HFF-Myc (cell line): ENCODE measurements at places on chromosomes 1 and 21.
A peak's percentile ranks its signal among the peaks of the same experiment; 100 is the strongest.

GRCh38 chr1:211832661-211833060 is 2.1 kb upstream of the LPGAT1 start:
- no peak for DNase-seq

DNA sequence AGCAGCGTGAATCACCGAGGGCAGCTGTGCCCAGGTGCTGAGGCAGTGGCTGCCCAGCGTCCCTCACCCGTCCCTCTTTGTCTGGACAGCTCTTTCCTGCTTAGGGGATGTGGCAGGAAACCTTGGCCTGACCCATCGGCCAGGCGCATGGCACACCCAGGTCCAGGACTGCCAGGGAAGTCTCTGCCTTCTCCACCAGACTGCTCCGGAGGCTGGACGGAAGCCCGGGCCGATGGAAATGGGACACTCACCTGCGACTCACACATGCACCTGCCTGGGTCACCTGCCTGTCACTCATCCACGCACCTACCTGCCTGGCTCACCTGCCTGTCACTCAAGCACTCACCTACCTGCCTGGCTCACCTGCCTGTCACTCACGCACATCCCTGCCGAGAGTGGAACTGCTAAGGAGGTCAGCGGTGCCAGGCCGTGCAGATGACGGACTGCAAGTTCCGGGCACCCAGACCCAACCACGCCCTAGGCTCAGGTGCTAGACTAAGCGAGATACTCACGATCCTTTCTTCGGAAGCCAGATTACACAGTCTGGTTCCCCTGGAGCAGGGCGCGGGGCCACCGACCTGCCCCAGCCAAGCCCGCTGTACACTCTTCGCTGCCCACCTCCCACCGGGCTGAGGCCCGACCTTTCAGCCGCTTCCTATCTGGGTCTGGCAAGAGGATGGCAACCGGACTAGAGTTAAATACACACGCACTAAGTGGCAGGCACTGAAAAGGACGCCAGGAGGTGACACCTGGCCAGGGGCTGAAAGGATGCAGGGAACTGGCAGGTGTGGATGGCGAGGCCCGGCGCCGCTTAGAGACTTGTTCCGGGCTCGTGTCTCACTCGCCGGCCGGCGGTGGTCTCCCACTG is 1.1 kb downstream of the UBE2J2 start:
- DNase-seq = no peak

GRCh38 chr1:8939362-8939995 is 6.2 kb upstream of the CA6 start:
- no peak for DNase-seq

GRCh38 chr1:96596226-96596922 is 125.2 kb upstream of the PTBP2 start:
- DNase-seq = peak; percentile 7

GRCh38 chr1:87812871-87813577 is 484.3 kb downstream of the LMO4 start:
- DNase-seq = no peak

DNA sequence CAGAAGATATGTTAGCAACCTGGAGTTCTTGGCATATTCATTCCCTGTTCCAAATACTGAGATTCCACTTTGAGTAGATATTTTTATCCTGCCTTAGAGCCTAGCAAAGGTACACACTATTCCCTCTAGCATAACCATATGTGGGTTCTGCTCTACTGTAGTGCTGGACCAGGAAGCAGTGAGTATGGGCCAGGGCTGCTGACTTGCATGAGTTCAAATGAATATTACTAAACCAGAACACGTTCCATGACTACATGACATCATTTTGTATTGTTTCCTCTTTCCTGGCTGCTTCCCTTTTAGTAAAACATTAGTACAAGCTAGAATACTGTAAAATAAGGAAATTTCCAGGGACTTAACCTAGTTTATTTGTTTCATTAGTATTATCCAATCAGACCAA is 41.1 kb downstream of the TNFSF18 start:
- DNase-seq = no peak

DNA sequence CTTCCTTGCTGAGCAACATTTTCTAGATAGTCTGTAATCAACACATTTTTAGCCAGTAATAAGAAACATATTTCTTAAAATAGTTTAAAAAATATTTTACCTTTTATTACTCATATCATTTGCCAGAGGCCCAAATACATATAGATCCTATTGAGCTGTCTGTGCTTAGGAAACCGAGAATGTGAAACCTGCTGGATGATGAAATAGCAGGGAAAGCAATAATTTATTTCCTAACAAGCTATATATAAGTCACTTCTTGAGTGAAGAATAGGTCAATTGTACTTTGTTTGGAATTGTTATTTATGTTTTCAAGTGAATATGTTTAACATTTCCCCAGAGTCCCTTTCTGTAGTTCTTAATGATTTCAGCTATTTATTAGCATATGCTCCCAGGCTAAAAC is 339.9 kb upstream of the TMPRSS15 start:
- DNase-seq = no peak

DNA sequence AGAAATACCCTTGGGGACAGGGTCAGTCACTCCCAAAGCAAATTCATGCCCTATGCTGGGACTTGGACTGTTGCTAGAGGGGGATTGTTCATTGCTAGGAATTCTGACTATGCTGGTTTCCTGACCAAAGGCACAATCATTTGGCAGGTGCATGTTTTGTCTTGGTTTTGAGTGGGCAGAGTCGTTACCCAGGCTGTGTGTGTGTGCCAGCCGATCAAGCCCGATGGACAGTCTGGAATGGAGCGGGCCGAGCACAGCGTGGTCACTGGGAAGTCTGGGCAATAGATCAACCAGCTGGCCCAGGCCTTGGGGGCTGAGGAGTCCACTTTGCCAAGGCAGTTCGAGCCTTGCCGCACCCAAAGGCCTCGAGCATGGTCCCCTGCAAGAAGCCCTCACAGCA is 60.9 kb downstream of the HTR6 start:
- no peak for DNase-seq

DNA sequence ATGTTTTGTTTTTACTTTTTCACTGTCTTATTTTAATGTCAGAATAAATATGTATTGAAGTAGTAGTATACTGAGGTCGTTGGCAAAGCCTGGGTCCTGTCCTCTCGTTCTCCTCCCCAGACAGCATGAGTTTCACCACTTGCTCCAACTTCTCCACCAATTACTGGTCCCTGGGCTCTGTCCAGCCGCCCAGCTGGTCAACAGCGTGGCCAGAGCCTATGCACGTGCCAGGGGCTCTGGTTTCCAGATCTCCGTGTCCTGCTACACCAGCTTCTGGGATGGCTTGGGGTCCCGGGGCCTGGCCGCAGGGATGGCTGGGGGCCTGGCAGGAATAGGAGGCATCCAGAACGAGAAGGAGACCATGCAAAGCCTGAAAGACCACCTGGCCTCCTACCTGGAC is 19.3 kb downstream of the PTPN14 start:
- no peak for DNase-seq

- DNase-seq = no peak
Measured at GRCh38 chr21:33755354-33755753, 113.1 kb downstream of the ITSN1 start.

DNA sequence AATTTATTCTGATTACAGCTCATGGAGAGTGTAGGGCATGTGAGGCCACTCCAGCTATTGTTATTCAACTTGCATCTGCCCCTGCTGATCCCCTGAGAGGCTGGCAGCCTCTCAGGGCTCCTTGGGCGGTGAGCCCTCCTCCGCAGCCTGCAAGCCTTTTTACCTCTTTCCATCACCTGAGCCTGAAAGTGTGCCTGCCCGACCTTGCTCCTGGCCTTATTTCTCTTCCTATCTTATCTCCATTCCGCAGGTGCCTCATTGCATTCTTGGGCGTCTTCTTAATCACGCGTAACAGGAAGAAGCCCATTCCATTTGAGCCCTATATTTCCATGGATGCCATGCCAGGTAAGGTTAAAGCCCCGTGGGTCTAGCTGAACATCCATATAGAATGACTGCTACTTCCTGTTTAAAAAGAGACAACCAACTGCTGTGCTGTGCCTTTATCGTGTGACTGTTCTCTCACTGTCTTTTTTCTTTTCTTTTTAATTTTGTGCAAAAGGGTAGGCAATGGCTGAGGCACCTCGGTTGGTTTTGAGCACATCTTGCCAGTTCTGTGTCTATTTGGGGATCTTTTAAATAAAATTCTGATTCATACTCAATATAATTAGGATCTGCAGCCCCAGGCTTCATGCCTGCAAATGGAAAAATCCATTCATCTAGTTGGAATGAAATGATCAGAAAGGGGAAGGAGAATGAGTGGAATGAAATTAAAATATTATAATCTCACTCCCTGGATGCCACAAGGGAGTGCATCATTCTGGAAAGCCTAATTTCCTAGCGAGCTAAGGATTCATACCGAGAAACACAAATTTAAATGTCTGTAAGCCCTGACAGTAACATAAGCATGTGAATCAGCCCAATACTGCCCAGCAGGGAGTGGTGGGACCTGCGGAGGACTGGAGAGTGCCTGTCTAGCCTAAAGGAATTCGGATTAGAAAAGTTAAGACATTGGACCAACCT is 38.6 kb upstream of the RCAN3 start:
- no peak for DNase-seq

DNA sequence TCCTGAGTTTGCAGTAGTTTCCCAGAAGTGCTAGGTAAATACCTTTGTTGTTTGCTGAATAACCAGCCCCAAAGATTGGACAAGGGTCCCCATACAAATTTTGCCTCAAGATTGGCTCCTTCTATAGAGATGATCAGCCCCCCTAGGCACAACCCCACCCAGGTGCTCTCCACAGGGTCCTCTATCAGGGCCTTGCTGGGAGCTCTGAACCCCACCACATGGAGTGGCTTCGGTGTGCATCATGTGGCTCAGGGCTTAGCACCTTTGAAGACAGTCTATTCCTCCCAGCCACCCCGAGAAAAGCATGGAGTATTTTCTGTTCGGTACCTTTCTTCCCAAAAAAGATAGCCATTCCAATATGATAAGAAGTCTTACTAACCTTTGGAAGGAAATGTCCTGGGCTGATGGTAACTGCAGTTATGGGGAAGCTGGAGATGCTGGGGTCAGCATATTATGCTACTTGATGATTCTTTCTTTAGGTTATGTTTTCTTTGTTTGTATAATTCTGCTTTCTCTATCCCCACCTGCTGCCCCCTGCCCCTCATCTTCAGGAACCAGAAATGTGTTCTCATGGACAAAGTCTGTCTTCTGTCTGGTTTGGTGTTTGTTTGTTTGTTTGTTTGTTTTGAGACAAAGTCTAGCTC is 5.0 kb upstream of the TSPAN1 start:
- DNase-seq = no peak

- no peak for DNase-seq
Measured at GRCh38 chr1:30968220-30968971, 59.8 kb upstream of the SDC3 start.

GRCh38 chr1:209839875-209840546 is 12.2 kb downstream of the UTP25 start:
- peak; percentile 93 for DNase-seq

DNA sequence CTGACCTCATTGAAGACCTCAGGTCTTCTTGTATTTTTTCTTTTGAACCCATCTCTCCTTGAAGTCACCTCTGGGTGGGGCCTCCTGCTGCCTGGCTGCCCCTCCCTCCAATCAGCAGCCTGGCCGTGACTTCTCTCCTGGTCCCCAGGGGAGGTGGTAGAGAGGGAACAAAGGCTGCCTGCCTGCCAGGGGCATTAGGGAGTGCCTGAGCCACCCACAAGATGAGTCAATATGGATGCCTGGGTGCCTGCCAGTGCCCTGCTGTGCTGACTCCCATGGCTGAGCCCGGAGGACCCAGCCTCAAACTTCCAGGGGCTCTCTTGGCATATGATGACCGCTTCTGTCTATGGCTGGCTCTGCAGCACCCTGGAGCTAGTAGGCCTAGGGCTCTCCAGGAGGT is 5.3 kb upstream of the CDCP2 start:
- no peak for DNase-seq

- DNase-seq = no peak
Measured at GRCh38 chr1:58768971-58769808, 14.7 kb downstream of the JUN start.

GRCh38 chr1:9782897-9783296 is 40.9 kb downstream of the CLSTN1 start:
- no peak for DNase-seq

DNA sequence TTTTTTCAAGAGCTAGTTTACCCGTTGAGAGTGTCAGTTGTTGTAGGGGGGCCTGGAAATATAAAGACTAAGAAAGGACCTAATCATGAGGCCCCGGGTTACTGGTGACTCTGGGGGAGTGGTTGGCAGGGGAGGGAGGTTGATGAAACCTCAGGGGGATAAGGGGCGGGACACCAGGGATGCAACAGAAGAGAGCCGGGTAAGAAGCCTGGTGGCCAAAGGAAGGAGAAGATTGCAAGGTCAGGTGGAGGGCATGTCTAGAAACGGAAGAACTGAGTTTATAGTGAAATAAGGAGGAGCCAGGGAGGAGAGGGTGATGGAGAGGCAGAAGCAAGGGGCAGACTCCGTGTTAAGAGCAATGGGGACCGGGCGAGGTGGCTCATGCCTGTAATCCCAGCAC is 12.5 kb upstream of the SPOCD1 start:
- DNase-seq = no peak

DNA sequence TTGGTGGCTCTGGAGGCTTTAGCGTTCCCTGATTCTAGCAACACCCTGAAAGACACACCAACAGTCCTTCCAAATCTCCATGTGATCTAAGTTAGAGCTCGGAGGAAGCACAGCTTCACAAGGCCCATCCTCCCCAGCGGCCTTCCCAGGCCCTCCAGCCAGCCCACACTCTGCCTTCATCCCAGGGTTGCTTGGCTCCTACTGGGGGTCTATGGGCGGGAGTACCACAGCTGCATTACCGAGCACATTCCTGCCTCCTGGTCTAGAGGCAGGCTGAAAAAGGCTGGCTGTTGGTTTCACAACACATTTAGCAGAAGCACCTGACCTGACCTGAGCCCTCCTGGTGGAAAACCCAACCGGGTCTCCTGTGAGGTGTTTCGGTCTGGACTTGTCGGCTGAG is 54.7 kb upstream of the TRIM67 start:
- DNase-seq = no peak

- peak; percentile 59 for DNase-seq
Measured at GRCh38 chr1:225476538-225476988, 48.7 kb upstream of the LBR start.

DNA sequence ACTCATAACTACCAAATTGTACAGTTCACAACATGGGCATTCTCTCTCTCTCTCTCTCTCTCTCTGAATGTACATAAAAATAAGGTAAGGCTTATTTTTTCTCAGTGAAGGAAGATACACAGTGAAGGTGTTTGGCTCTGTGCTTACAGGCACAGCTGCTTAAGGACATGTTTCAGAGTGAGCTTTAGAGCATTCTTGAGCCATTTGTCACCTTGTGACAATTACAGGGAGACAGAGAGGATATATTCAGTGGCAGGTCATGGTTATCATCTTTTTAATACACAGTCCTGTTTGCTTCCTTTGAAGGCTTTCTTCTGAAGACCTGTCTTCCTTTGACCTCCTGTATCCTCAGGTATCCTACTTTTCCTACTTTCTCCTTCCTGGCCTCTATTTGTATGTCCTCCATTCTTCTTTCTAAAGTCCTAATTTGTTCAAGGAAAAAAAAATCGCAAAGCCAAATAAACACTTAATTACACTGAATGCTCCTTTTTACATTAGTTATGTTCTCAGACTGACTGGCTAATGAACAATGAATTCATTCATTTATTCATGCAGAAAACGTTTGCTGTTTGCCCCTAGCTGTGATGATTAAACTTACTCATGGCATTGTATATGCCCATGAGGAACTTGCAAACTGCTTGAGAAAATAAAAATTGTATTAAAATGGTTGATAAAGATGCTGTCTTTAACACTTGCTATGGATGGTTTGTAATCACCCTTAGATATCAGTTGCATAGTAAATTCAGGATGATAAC is 33.4 kb downstream of the HSD17B7 start:
- no peak for DNase-seq
